HT1080 (cell line): ENCODE measurements at places on chromosomes 3 and 15. TPM values are rescaled to one million over a fixed set of nuclear protein-coding genes. Genes with fewer than 3 reads are reported as not detected.
A peak's percentile ranks its signal among the peaks of the same experiment; 100 is the strongest.

The MCF2L2 gene
- 1.8 and 3.4 TPM in 2 replicates for total RNA-seq

The GOLGA8J gene
- 0.07 TPM in 1 of 2 replicates, not detected in the other for total RNA-seq

The TMEM207 gene
- not detected in 2 replicates for total RNA-seq

DNA sequence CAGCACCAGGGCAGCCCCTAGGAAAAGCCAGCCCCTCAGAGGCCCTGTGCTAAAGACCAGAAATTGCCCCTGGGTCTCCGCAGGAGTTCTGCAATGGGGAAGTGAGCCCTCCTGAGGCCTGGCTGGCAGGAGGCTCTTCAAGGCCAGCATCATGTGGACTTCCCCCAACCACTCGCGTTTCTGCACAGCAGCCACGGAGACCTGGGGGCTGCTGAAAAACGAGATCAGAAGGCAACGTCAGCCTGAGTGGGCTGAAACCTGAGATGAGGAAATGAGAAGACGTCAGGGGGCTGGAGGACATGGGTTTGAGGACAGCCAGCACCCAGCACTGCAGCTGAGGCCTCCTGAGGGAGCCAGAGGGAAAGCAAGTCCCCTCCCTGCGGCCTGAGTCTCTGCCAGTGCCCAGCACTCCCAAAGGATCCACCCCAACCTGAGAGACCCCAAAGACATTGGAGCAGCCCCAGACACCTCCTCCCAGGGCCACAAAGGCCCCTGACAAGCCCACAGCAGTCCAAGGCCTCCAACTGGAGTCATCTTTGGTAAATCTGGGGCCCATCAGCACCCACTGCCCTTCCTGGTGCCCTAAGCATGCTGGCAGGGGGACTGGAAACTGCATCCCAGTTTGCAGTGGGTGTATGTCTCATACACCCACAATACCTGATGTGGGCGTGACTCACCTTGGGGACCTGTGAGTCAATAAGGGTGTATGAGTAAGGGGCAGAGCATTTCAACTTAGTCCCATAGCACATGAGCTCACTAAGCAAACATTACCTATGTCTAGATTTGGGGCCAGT, 29.2 kb upstream of the CYP11A1 start:
- peak; percentile 98 for DNase-seq

DNA sequence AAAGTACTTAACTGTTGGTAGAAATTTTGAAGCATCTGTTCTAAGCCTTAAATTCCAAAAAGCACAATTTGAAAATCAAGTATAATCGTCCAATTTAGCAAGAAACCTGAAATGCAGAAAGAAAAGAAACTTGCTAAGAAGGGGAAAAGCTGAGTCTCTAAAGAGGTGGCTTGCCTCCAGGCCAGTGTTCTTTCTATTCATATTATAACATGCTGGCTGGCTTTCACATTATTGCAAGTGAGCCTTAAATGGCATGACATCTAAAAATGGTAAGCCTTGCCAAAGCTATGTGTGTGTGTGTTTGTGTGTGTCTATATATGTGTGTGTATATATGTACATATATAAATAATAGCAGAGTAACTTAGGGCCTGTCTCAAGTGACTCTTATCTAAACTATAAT, 89.5 kb downstream of the FGF12 start:
- no peak for DNase-seq

GRCh38 chr15:33846862-33847261, 121.4 kb upstream of the CHRM5 start:
- no peak for DNase-seq

DNA sequence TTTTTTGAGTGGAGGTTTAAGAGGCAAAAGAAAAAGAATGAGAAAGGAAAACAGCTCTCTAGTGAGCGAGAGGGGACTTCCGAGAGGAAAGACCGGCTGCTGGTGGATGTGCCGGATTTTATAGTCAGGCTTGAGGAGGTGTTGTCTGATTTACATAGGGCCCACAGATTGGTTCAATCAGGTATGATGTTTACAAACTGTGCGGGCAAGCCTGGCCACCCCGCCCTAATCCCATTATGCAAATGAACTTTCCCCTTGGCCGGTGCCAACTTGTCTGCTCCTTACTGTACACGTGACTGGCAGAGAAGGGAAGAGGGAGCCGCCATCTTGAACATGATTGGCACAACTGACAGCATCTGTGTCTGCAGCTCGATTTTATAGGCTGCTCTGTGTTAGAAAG, 44.7 kb downstream of the FAM43A start:
- DNase-seq: no peak

GRCh38 chr15:56532721-56533460, 68.0 kb upstream of the MNS1 start:
- no peak for DNase-seq

DNA sequence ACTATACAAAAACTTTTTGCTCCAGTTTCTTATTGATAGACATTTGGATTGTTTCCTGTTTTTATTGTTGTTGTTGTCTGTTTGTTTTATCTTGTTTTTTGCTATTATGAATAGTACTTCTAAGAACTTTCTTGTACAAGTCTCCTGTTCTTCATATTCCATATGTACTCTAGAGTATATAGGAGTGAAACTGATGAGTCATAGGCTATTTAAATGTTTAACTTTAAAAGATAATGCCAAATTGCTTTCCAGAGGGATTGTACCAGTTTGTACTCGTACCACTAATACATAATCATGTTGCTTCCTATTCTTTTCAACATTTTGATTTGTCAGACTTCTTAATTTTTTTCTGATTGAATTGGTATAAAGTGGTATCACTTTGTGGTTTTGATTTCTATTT, 19.6 kb downstream of the LRRC49 start:
- DNase-seq: no peak

DNA sequence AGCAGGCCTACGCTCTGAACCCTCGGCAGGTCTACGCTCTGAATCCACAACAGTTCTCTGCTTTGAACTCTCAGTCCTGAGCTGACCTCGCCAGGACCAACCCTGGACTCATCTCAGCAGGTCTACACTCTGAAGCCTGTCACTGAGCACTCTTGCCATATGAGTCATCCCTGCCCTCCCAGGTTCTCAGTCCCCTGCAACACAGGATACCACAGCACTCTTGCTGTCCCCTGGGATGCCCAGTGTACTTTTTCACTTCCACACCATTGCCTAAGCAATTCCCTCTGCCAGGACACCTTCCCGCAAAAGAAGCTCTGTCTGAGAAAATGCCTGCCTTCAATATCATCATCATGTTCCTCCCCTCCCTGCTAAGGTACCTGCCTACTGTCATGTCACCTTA, 42.0 kb downstream of the NUP210 start:
- no peak for DNase-seq
